ENCODE measurements at places on chromosomes 13 and 19.
A peak's percentile ranks its signal among the peaks of the same experiment; 100 is the strongest.

DNA sequence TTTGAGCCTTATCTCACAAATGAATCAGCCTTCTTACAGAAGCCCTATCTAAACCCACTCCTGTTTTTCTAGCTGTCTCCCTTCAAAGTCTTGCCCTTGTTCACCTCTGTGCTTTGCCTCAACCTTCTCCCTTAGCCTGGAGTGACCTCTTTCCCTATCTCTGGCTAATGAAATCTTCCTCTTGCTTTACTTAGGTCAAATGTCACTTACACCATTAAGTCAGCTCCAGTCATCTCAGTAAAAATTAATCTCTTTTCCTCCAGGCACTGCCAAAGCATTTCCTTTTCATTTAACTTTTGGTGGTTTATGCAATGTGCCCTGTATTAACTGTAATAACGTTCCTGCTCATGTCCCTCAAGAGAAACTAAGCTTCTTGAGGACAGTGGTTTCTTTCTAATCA is 596.5 kb upstream of the MIR17HG start:
- DNase-seq, result no peak

GRCh38 chr13:59970847-59971246 is 192.9 kb downstream of the DIAPH3 start:
- DNase-seq, result no peak

- peak; percentile 46 for DNase-seq
These were observed 2.4 kb upstream of the NTN5 start for GRCh38 chr19:48674921-48675824.

DNA sequence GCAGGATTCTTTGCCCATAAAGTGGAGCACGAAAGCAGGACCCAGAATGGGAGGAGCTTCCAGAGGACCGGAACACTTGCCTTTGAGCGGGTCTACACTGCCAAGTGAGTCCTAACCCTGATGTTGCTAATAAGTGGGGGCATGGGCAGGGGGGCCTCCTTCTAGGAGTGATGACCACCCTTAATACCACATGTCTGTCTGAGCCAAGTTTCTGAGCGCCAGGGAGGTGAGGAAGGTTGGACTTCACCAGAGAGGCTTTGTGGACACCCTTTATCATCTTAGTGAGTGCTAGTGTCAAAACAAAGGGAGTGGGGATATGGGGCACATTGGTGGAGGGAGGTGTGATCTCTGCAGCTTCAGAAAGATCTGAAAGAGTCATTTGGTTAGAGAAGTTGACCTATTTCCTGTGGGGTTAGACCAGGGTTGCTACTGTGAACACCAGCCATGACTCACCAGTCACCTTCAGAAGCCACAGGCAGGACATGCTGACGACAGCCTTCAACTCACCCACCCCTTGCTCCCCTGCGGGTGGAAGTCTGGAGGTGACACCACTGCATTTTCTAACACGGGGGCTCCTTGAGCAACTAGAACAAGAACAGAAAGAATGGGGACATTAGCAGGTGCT is 8.8 kb downstream of the ALOX5AP start:
- peak; percentile 75 for DNase-seq

DNA sequence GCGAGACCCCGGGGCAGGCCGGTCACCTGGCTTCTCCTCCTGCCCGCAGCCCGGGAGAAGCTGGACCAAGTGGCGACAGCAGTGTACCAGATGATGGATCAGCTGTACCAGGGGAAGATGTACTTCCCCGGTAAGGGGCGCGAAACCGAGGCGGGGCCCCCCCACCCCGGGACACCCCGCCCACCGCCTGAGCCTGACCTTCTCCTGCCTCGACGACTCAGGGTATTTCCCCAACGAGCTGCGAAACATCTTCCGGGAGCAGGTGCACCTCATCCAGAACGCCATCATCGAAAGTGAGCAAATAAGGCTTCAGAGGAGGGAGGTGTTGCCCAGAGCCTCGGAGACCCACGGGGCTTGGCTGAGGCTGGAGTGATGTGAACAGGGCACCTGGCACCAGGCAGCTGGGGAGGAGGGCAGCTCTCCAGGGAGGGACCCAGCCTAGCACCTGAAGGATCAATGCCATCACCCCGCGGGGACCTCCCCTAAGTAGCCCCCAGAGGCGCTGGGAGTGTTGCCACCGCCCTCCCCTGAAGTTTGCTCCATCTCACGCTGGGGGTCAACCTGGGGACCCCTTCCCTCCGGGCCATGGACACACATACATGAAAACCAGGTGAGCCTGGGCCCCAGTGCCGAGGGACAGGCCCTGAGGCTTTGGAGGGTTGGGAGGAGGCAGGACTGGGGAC is 629 bp downstream of the IZUMO4 start:
- DNase-seq, result no peak

DNA sequence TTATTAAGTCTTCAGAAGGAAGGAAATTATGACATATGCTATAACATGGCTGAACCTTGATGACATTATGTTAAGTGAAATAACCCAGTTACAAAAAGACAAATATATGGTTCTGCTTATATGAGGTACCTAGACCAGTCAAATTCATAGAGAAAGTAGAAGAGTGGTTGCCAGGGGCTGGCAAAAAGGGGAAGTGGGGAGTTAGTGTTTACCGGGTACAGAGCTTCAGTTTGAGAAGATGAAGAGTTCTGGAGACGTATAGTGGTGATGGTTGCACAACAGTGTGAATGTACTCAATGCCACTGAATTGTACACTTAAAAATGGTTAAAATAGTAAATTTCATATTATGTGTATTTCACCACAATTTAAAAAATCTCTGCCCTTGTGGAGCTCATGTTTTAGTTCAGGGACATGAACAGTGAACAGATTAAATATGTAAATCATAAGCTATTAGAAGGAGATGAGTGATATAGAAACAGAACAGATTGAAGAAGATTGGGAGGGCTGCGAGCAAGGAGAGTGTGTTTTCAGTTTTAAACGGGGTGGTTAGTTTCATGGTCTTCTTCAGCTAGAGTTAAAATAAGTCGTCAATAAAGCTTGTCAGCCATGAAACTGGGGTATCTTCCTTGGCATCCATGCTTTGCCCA is 355.2 kb downstream of the KCNRG start:
- DNase-seq, result no peak

DNA sequence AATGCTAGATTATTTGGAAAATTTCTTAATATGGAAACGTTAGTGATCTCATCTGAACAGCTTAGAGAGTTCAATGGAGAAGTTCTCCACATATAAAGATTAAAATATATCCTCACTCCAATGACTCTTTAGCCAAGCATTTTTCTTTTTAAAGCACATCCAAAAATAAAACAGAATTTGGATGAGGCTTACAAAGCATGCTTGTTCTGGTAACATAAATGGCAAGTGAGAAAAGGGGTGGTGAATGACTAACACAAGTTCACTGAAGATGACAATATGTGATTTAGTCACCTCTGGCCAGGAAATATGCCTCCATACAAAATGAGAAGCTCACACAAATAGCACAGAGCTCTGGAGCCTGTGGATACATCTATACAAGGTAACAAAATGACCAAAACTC is 253.0 kb downstream of the PCDH20 start:
- no peak for DNase-seq

- DNase-seq, result no peak
These were observed 121.7 kb downstream of the FNDC3A start for GRCh38 chr13:49097374-49097773.

DNA sequence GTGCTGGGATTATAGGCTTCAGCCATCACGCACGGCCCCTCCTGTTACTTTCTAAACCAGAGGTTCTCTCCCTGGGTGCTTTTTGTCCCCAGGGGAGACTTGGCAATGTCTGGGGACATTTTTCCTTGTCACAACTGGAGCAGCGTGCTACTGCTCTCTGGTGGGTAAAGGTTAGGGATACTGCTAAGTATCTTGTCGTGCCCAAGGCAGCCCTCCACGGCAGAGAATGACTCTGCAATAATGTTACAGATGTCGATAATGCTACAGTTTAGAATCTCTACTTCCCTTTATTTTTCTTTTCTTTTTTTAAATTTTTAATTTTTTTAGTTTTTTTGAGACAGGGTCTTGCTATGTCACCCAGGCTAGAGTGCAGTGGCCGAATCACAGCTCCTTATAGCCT is 38.0 kb downstream of the ADGRE1 start:
- DNase-seq, result no peak

- DNase-seq, result no peak
These were observed 74.2 kb downstream of the FRY start for GRCh38 chr13:32105653-32106313.

- no peak for DNase-seq
These were observed 1737.2 kb upstream of the MIR17HG start for GRCh38 chr13:89610331-89610730.

GRCh38 chr19:34482380-34483250 is 1.1 kb downstream of the WTIP start:
- no peak for DNase-seq

GRCh38 chr13:36436811-36437210 is 4.5 kb downstream of the CCNA1 start:
- DNase-seq, result no peak

DNA sequence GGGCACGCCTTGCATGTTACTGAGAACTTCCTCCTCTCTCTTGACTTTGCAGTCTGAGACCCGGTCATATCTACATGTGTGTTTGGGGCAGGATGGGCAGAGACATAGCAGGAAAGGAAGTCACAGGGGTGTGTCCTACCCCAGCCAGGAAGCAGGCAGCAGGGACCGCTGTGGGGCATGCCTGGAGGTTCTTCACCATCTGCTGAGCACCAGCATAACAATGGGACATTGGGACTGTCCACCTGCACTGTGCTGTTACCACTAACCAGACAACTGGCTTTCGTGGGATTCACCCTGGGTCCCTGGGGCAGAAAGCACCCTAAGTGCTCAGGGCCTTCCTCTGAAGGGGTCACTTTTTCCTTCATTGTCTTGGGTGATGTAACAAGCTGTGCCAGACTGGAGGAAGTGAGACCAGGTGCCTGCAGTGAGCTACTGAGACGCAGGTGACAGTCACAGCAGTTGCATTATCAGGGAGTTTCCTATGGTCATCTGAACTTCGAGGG is 2.6 kb upstream of the HAUS5 start:
- DNase-seq, result no peak

DNA sequence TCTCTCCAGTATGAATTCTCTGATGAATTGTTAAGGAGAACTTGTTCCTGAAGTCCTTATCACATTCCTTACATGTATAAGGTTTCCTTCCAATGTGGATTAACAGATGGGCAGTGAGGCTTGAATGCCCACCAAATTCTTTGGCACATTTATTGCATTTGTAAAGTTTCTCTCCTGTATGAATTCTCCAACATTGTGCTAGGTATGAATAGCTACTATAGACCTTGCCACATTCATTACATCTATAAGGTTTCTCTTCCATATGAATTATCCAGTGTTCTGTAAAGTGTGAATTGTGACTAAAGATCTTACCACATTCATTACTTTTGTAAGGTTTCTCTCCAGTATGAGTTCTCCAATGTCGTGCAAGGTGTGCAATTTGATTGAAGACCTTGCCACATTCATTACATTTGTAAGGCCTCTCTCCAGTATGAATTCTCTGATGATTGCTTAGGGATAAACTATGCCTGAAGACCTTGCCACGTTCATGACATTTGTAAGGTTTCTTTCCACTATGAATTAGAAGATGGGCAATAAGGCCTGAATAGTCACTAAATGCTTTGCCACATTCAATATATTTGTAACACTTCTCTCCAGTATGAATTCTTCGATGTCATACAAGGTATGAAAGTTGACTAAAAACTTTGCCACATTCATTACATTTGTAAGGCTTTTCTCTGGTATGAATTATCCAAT is 20.4 kb downstream of the ZNF578 start:
- DNase-seq, result no peak

DNA sequence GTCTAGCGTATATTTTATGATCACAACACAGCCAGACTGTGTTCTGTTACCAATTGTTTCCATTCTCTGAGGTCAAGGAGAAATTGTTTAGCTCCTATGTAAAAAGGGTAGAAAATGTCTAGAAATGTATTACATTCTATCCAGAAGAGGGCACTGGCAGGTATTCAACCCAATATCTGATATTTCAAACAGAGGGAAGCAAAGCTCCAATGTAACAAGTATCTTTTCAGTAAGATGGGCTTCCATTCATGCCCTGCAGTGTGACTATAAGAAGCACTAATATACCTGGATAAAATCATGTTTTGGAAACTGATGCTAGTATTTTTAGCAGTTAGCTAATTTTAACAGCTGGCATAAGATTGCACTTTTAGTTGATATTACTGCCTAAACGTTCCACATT is 312.7 kb downstream of the FGF14 start:
- DNase-seq, result no peak

GRCh38 chr19:8577741-8578140 is 499 bp upstream of the MYO1F start:
- no peak for DNase-seq

DNA sequence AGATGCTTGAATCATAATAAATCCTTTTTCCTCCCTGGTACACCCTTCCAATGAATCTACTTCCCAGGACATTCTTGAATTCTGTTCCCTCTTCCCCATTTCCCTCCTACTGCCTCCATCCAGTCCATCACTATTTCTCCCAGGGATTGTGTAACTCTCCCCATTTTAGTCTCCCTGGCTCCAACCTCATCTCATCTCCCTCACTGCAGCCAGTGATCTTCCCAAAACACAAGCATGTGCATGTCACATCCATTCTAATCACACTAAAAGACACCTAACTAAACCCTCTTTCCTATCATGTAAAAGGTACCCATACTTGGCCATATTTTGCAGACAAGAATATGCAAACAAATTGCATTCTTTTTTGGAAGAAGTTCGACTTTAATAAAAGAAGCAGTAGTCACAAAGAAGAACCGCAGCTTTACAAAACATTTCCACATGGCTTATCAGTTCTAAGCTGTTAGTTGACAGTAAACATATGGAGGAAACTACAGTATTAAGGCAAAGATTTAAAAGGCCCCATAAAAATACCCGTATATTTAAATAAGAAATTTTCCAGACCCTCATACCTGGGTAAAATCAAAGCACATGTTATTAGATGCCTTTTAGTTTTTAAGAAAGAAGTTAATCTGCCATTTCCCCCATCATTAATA is 111.0 kb downstream of the KCTD12 start:
- no peak for DNase-seq

DNA sequence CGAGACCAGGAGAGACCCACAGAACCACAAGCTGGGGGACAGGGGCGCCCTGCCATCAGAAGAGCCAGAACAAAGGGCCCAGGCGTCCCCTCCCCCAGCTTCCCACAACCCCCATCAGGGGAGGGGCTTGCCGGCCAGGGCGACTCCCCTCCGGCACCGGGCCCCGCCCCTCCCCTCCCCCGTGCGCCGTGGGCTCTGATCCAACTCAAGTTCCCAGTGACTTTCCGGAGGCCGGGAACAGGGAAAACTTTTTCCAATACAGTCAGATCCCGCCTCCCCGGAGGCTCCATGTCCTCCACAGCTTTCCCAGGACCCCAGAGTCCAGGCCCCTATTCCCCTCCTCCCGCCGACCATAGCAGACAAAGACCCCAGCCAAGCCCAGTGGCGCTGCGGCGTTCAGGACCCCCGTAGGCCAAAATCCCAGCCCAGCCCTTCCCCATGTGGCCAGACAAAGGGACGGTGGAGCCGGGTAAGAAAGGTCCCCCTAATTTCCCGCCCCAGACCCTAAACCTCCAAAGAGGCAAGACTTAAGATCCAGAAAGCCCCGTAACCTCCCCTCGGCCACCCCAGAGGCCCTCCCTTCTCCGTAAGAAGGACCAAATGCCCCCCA is 673 bp downstream of the TEAD2 start:
- DNase-seq, result no peak

Data from activated CD8-positive, alpha-beta memory T cell treated with anti-CD3 and anti-CD28 coated beads for 1 hour (primary cell).